ENCODE measurements at places on chromosomes 5 and 9. TPM values are rescaled to one million over a fixed set of nuclear protein-coding genes. Genes with fewer than 3 reads are reported as not detected.

GRCh38 chr9:17761984-17762676 is 183.3 kb downstream of the SH3GL2 start:
- H3K4me1 ChIP-seq: no peaks in the 10 kb centered on the region
- no peak overlapping the region for H3K27ac ChIP-seq
- DNase-seq: no peak
- H3K27me3 ChIP-seq: no peaks in the 10 kb centered on the region
- no peak overlapping the region for H3K4me3 ChIP-seq
- no peaks in the 10 kb centered on the region for H3K36me3 ChIP-seq

GRCh38 chr9:33032292-33032691 is 7.2 kb downstream of the DNAJA1 start:
- no peak overlapping the region for H3K4me3 ChIP-seq
- H3K27me3 ChIP-seq: no peaks in the 10 kb centered on the region
- peaks cover 17% of the 10 kb centered on the region for H3K36me3 ChIP-seq
- no peak overlapping the region for H3K27ac ChIP-seq
- no peak for DNase-seq

DNA sequence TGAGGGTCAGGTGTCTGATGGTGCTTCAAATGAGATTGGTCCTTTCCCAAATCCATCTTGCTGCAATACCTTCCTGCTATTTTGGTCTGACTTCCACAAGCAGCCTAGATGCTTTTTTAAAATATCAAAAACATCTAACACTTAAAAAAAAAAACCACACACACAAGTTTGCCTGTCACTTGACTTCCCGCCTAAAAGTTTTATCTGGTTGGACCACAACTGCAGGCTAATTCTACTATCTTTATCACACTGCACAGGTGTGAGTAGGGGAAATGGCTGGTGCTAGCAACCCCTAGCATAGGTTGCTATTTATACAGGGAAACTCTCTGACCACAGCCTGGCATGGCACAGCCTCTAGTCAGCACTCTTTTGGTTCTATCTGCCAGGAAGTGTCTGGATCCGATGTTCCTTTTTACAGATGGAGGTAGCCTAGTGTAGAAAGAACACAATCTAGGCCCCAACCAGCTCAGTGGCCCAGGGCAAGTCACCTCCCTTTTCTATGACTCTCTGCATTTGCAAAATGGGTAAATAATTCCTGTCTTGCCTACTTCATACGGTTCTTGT is at the start of gene HEMGN:
TSS of gene HEMGN (minus strand) at position 92 of the 564 bp plus-strand sequence. CDS start at position 56, 36 bp downstream.
- H3K4me3 ChIP-seq: peak within 1 kb of the TSS; percentile 10
- no peaks in the 10 kb centered on the region for H3K27me3 ChIP-seq
- H3K36me3 ChIP-seq: no peaks in the 10 kb centered on the region
- DNase-seq: peak; percentile 53

DNA sequence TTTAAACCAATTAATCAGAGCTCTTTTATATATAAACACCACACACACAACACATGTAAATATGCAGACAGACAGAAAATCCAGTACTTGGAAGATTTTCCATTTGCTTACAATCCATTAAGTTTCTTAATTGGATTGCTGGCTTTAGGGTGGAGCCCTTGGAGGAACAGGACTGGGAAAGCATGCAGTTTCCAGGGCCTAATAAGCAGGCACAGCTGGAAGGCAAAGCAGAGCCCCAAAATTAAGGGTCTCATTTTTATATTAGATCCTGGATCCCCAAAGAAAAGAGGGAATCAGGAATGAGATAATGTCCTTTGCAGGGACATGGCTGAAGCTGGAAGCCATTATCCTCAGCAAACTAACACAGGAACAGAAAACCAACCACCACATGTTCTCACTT is 13.1 kb upstream of the SMC2 start:
- no peaks in the 10 kb centered on the region for H3K4me1 ChIP-seq
- H3K36me3 ChIP-seq: no peaks in the 10 kb centered on the region
- no peak for DNase-seq
- no peaks in the 10 kb centered on the region for H3K27me3 ChIP-seq

- H3K36me3 ChIP-seq: no peaks in the 10 kb centered on the region
- H3K4me3 ChIP-seq: no peak overlapping the region
- H3K4me1 ChIP-seq: no peaks in the 10 kb centered on the region
- no peak overlapping the region for H3K27ac ChIP-seq
- no peak for DNase-seq
- H3K27me3 ChIP-seq: peaks cover 3% of the 10 kb centered on the region
Measured at GRCh38 chr5:61994171-61994570, 311.8 kb upstream of the KIF2A start.

DNA sequence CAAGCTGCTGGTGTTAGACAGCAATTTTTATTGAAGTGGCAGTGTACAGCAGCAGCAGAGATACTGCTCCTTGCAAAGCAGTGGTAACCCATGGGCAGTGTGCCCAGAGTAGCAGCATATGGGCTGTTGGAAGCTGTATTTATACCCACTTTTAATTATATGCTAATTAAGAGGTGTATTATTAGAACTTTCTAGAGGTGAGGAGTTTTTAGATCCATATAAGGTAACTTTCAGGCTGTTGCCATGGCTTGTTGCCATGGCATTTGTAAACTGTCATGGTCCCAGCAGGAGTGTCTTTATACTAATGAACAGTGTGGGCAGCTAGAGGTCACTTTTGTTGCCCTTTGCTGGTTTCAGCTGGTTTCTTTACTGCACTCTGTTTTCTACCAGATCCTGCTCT is 3.7 kb upstream of the PJA2 start:
- peaks cover 3% of the 10 kb centered on the region for H3K4me1 ChIP-seq
- DNase-seq: no peak
- H3K27ac ChIP-seq: no peak overlapping the region
- peaks cover 8% of the 10 kb centered on the region for H3K36me3 ChIP-seq

DNA sequence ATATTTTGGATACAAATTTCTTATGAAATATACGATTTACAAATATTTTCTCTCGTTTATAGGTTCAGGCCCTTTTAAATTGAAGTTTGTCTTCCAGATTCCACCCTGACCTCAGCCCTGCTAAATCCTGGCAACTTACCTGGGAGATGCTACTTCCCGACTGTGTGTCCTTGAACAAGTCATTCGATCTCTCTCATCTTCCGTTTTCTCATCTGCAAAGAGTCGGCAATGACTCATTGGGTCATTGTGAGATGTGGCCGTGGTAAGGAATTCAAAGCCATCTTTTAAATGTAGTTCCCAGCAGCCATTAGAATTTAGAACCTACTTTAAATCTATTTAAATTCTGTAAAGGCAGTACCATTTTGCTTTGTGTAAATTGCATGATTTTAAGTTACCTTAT is 72.5 kb downstream of the LHX2 start:
- no peak overlapping the region for H3K4me3 ChIP-seq
- H3K36me3 ChIP-seq: no peaks in the 10 kb centered on the region
- H3K4me1 ChIP-seq: no peaks in the 10 kb centered on the region
- no peak overlapping the region for H3K27ac ChIP-seq
- no peak for DNase-seq

GRCh38 chr5:41193456-41194205 is 19.7 kb downstream of the C6 start:
- H3K27ac ChIP-seq: no peak overlapping the region
- H3K4me1 ChIP-seq: no peaks in the 10 kb centered on the region
- no peaks in the 10 kb centered on the region for H3K27me3 ChIP-seq
- no peak overlapping the region for H3K4me3 ChIP-seq

DNA sequence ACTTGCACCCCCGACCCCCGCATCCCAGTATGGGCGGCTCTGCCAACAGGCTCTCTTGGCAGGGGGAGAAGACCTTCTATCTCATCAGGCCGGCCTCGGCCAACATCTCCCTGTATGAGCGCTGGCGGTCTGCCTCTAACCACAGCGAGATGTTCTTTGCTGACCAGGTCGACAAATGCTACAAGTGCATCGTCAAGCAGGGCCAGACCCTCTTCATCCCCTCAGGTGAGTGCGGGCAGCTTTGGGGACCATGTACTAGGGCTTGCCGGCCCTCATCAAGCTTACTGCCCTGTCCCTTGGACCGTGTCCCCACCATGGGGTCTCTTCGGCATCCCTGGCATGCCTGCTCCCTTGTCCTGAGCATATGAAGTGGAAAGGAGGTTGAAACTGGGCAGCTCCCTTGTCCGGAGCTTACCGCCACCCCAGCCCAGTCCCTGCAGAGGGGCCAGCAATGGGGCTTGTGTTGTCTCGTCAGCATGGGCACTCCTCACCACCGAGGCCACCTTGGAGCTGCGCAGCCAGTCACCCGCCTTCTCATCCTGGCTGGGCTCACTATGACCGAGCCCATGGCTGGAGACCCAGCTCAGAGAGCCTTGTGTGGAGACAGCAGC is 78.1 kb downstream of the PHF2 start:
- H3K4me3 ChIP-seq: no peak overlapping the region
- no peaks in the 10 kb centered on the region for H3K4me1 ChIP-seq
- DNase-seq: no peak
- peaks cover 6% of the 10 kb centered on the region for H3K36me3 ChIP-seq

GRCh38 chr9:27791311-27791710 is 218.0 kb upstream of the C9orf72 start:
- H3K27me3 ChIP-seq: no peaks in the 10 kb centered on the region
- DNase-seq: no peak
- no peak overlapping the region for H3K4me3 ChIP-seq
- no peaks in the 10 kb centered on the region for H3K36me3 ChIP-seq
- no peaks in the 10 kb centered on the region for H3K4me1 ChIP-seq

GRCh38 chr5:53434541-53434940 is 45.9 kb upstream of the FST start:
- no peak overlapping the region for H3K4me3 ChIP-seq
- no peak for DNase-seq
- H3K36me3 ChIP-seq: no peaks in the 10 kb centered on the region
- H3K27me3 ChIP-seq: no peaks in the 10 kb centered on the region

- H3K4me1 ChIP-seq: no peaks in the 10 kb centered on the region
- H3K27me3 ChIP-seq: no peaks in the 10 kb centered on the region
- DNase-seq: no peak
- no peaks in the 10 kb centered on the region for H3K36me3 ChIP-seq
- H3K27ac ChIP-seq: no peak overlapping the region
Measured at GRCh38 chr5:78720227-78720985, 71.8 kb upstream of the LHFPL2 start.

GRCh38 chr5:93681432-93681831 is 60.0 kb downstream of the POU5F2 start:
- no peak for DNase-seq
- no peak overlapping the region for H3K27ac ChIP-seq
- no peaks in the 10 kb centered on the region for H3K4me1 ChIP-seq
- H3K36me3 ChIP-seq: no peaks in the 10 kb centered on the region
- H3K4me3 ChIP-seq: no peak overlapping the region

GRCh38 chr5:120088412-120088811 is 375.7 kb upstream of the PRR16 start:
- DNase-seq: no peak
- H3K36me3 ChIP-seq: no peaks in the 10 kb centered on the region
- no peaks in the 10 kb centered on the region for H3K27me3 ChIP-seq
- no peak overlapping the region for H3K4me3 ChIP-seq
- no peaks in the 10 kb centered on the region for H3K4me1 ChIP-seq
- no peak overlapping the region for H3K27ac ChIP-seq

DNA sequence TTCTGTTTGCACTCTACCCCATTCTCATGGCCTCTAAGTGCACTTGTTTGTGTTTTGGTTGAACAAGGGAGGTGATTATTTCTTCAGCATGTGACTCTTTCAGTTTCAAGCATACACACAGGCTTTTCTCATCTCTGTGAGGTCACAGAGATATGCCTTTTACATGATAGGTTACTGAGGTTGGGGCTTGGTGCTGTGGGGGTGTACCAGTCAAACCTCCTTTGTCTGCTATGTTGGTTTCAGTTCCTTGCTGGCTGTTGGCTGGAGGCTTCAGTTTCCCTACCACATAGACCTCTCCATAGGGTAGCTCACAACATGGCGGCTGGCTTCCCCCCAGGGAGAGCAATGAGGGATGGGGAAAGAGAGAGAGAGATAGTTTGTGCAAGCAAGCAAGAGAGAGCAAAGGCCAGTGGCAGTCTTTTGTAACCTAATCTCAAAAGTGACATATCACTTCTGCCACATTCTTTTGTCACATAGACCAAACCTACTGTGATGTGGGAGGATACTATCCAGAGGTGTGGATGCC is 96.7 kb upstream of the SEMA6A start:
- H3K27ac ChIP-seq: no peak overlapping the region
- H3K4me3 ChIP-seq: no peak overlapping the region
- H3K27me3 ChIP-seq: peaks cover 3% of the 10 kb centered on the region
- no peaks in the 10 kb centered on the region for H3K36me3 ChIP-seq
- H3K4me1 ChIP-seq: no peaks in the 10 kb centered on the region
- no peak for DNase-seq

GRCh38 chr5:116622375-116623050 is 47.9 kb upstream of the SEMA6A start:
- H3K27ac ChIP-seq: no peak overlapping the region
- no peaks in the 10 kb centered on the region for H3K27me3 ChIP-seq
- no peak overlapping the region for H3K4me3 ChIP-seq
- DNase-seq: no peak
- H3K4me1 ChIP-seq: no peaks in the 10 kb centered on the region

DNA sequence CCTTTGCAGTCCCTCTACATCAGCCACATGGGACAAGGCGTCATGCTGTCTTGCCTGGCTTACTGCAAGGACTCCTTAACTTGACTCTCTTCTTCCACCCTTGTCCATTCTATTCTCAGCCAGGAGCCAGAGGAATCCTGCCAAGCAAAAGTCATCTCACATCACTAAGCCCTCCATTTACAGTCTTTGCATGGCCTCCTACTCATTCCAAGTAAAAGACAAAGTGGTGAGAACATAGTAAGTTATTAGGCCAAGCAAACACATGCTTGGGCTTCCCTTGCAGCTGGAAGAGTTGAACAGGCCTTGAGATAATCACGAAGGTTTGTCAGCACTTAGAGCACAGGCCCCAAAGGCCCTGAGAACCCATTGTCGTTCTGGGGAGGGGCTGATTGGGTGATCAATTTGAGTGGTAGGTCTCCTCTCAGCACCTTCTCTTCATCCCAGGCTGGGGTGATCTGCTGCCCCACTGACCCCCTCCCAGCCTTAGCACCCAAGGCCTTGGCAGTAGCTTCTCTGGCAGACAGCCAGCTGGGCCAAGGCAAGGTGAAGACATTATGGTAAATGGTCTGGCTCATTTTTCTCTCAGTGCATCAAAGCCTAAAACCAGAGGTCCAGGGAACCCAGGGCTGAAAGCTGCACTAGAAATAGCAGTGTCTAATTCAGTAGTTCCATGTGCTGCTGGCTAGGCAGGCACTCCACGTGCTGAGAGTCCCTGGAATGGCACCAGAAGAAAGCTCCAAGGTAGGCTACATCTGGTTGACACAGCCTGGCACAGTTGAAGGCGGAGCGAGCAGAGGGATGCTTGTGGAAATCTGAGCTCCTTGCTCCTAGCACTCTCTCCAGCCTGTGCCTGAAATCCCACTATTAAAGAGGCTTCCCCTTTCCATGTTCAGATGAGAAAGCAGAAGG is 121.4 kb downstream of the ASTN2 start:
- no peak overlapping the region for H3K4me3 ChIP-seq
- no peaks in the 10 kb centered on the region for H3K4me1 ChIP-seq
- no peak overlapping the region for H3K27ac ChIP-seq
- no peak for DNase-seq
- H3K27me3 ChIP-seq: no peaks in the 10 kb centered on the region

GRCh38 chr5:32736842-32737241 is 25.7 kb downstream of the NPR3 start:
- DNase-seq: no peak
- H3K4me1 ChIP-seq: no peaks in the 10 kb centered on the region
- no peak overlapping the region for H3K4me3 ChIP-seq

Gene FOXD4
- total RNA-seq: not detected

Gene NUTM2G
- total RNA-seq: not detected

Gene GRXCR2
- not detected for total RNA-seq

Gene CYLC2
- total RNA-seq: not detected
